Stimulated activated CD8-positive, alpha-beta memory T cell treated with anti-CD3 and anti-CD28 coated beads, Interleukin-15, amount 100 ng/mL, for 1 hour (primary cell): ENCODE measurements at places on chromosomes 1 and 21.

DNA sequence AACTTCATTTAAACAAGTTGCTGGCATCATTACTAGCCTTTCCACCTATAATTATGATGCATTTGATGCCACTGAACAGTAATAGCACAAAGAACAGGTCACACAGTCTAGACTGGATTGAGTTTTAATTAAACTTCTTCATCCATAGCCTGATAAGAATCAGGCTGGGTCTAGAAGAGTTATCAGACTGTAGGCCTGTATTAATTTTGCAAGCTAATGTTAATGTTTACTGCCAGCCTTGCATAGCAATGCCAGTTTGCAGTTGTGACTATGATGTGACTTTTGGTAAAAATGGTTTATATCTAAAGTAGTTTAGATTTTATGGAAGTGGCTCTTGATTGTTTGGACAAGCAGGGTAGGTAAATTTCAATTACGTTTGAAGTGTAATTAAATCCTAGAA is 68.0 kb downstream of the PRKAA2 start:
- no peak for DNase-seq

GRCh38 chr1:208225954-208226937 is 17.9 kb downstream of the PLXNA2 start:
- no peak for DNase-seq

DNA sequence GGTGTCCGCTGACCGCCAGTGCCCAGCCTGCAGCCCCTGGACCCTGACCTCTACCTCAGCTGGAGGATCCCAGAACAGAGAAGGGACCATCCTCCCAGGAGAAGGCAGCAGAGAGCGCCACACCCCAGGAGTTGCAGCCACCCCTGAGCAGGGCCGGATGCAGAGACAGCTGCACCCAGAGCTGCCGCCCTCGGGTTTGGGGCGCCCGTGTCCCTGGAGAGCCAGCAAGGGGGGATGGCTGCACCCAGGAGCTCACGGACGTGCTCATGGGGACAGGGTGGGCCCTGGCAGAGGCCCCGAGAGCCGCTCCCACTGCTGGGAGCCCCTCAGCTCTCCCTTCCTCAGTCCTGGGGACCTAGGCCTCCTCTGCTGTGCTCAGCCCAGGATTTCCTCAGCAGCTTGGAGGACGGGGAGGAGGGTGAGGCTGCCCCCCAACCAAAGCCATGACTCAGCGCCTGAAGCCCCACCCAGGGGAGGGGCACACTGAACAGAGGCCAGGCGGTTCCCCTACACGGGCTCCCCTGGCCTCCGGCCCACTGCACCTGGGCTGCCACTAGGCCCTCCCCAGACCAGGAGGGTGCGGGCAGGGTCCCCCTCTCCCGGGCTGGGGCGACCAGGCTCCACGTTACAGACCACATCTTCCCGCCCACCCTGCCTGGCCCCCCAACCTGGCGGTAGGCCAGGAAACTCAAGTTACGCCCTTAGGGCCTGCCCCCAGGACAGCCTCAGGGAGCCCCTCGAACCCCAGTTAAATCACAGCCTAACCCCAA is 2.2 kb downstream of the ACAP3 start:
- peak; percentile 59 for DNase-seq

- DNase-seq: no peak
These were observed 146.0 kb upstream of the MAGI3 start for GRCh38 chr1:113244112-113244820.

DNA sequence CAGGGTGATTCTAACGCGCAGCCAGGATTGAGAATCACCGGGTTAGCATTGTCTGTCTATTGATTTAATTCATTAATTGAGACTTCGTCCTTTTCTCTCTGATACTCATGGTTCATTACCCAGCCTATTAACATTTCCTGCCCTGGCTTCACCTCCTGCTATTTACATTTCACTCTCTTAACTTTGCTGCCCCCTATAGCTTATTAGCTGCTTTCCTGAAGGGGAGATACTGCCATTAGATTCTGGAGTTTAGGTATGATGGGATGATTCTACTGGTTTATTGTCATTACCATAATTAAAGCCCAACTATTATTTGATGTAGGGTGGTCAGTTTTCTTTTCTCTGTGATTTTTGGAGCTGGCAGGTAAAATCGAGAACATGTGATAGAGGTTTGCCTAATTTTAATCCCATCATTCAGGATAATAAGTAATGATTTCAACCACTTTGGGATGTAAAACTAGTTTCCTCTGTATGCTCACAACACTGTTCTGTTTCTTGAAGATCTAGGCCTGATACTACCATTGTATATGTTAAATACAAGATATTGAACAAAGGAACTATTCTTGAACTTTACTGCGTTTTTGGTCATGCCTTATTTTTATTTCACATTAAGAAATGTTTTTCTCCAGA is 6.4 kb downstream of the PPP2R5A start:
- no peak for DNase-seq

DNA sequence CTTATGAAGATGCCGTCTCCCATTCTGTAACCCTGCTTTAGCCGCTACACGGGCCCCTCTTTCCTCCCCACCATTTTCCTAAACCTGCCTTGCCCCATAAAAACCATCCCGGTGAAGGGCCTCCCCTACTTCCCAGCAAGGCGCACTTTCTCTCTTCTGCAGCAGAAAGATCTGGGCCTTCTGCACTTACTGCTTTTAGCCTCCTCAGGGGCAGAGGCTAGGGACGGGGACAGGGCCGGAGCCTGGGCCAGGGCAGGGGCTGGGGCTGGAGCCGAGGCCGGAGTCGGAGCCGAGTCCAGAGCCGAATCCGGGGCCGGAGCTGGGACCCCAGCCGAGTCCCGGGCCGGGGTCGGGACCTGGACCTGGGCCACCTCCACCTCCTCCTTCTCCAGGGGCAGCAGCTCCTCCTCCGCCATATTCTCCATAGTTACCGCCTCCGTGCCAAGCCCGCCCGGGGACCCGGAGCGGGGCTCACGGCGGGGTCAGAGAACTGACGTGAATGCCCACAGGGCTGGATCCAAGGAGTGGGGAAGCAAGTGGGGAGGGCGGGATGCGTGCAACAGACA is 382 bp downstream of the TRMT1L start:
- no peak for DNase-seq

GRCh38 chr1:87763483-87763882 is 434.8 kb downstream of the LMO4 start:
- DNase-seq: no peak
